ENCODE measurements at places on chromosomes 7 and 10.

DNA sequence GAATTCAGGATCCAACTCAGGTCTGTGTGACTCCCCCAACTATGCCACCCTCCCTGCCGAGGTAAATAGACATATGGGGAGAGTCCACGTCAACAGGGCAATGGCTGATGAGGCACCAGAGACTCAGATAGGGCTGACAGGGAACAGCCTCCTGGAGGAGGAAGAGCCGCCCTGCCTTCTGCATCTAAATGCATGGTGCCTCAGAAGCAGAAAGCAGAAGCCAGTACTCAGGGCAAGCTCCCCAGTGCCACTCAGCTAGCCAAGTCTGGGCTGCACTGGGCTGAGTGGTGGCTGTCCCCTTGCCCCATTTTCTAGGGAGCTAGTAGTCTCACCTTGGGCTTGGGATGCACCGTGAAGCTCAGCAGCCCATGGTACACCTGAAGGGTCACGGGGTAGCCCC, 11.0 kb downstream of the RRP12 start:
- no peak for DNase-seq

GRCh38 chr10:97685395-97685958, 1.6 kb downstream of the AVPI1 start:
- no peak for DNase-seq

GRCh38 chr7:130838738-130839137, 104.7 kb upstream of the KLF14 start:
- no peak for DNase-seq

- DNase-seq = peak; percentile 24
Measured at GRCh38 chr10:91597197-91597881, 35.5 kb downstream of the PPP1R3C start.

DNA sequence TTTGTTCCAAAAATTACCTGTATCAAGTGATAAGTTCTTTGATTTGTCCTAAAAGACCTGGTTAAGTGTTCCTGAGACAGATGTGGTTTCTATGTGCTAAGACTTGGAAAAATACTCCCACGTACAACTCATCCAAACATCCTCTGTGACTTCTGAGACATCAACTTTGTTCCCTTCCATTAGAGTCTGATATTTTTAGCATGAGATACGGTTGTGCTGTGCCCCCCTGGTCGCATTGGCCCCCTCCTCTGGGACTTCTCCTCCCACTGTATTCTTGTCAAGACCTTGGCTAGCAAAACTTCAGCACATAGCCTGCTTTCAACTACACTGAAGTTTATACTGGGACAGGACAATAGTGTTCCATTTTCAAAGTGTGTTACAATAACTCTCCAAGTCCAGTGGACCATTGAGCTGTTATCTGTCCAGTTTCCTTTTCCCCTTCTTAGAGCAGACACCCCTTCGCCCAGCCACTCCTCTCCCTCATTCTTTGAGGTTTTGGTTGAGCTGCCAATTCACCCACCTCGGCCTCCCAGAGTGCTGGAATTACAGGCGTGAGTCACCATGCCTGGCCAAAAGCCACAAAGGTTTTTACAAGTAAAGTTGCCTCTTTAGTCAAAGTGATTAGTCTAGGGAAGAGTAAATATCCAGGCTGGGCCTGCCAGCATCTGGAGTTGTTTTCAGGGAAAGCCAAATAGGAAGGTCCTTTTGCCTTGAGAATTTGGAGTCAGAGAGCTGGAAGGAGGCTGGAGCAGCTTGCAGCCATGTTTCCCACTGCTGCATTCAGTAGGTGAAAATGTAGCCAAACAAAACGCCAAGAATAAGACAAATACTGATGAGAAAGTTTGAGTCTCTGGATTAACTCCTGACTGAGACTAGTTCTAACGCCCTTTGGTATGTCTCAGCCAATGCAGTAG, 17.8 kb upstream of the PDLIM1 start:
- DNase-seq = no peak

Data from NCI-H1417 (cell line).